Activated T-helper 2 cell treated with anti-CD3 and anti-CD28 coated beads, Interferon-gamma antibody, Interleukin-2, Interleukin-4, amounts not matched to agents 10 μg/mL and 5 μg/mL and 100 μg/mL, durations not matched to agents 14 hours and 24 hours and 36 hours (primary cell): ENCODE measurements at places on chromosomes 6 and 20. TPM values are rescaled to one million over a fixed set of nuclear protein-coding genes. Genes with fewer than 3 reads are reported as not detected.

GRCh38 chr6:126107475-126108166, 121.3 kb downstream of the TRMT11 start:
- no peak for DNase-seq

DNA sequence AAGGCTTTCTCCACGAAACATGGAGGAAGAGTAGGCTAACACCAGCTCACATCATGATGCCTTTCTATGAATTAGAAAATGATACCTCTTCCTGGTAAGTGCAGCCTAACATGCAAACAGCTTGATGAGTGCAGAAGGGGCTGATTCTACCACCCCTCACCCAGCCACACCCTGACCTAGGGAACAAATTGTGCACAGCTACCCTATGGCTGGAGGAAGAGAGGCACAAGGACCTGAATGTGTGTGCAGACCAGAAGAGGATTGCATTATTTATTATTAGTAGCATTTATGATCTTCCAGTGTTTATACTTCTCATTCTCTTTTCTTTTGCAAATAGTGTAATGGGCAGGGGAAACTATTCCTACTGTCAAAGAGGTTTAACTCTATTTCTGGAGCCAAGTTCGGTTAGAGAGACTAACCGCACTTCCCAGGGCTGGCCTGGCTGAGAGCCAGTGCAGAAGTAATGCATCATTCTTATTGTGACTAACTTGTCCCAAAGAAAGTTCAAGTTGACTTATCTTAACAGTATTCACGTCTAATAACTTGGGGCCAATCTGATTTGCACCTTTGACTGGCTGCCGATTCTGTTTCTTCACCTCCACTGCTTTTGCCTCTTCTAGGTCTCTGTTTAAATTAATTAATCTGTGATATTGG, 237.5 kb downstream of the CD83 start:
- DNase-seq: no peak

The SMPD2 gene
- total RNA-seq: 14.7 and 17.5 TPM in 2 replicates

The DAAM2 gene
- not detected in 2 replicates for total RNA-seq

The NMBR gene
- total RNA-seq: not detected in 2 replicates

The ZNF831 gene
- total RNA-seq: 3.0 and 3.3 TPM in 2 replicates
